ENCODE measurements at places on chromosomes 16 and 17. TPM values are rescaled to one million over a fixed set of nuclear protein-coding genes. Genes with fewer than 3 reads are reported as not detected.

- no peak for DNase-seq
- peaks cover 3% of the 10 kb centered on the region for H3K4me1 ChIP-seq
- no peaks in the 10 kb centered on the region for H3K27me3 ChIP-seq
- H3K4me3 ChIP-seq, result no peak overlapping the region
- peaks cover 25% of the 10 kb centered on the region for H3K36me3 ChIP-seq
- H3K27ac ChIP-seq, result no peak overlapping the region
Observed at GRCh38 chr17:7203391-7203790, 16.2 kb downstream of the DLG4 start.

GRCh38 chr17:32148351-32148750 lies 6.0 kb downstream of the RHOT1 start:
- DNase-seq, result no peak
- no peak overlapping the region for H3K4me3 ChIP-seq
- no peak overlapping the region for H3K27ac ChIP-seq
- H3K36me3 ChIP-seq, result no peaks in the 10 kb centered on the region
- no peaks in the 10 kb centered on the region for H3K27me3 ChIP-seq
- no peaks in the 10 kb centered on the region for H3K4me1 ChIP-seq

- H3K27ac ChIP-seq, result no peak overlapping the region
- H3K27me3 ChIP-seq, result no peaks in the 10 kb centered on the region
- no peak for DNase-seq
- H3K4me3 ChIP-seq, result no peak overlapping the region
Observed at GRCh38 chr17:40547079-40547784, 18.0 kb downstream of the CCR7 start.

Gene KCNH4
- 0.16 TPM for total RNA-seq

Gene DNAH3
- total RNA-seq, result 1.7 TPM
